CD4-positive, alpha-beta T cell treated with Interleukin-2 at 100 ng/mL for 4 hours (primary cell): ENCODE measurements at places on chromosomes 12 and 14.

GRCh38 chr12:28083840-28084678, 106.2 kb upstream of the CCDC91 start:
- DNase-seq: no peak

- no peak for DNase-seq
Measured at GRCh38 chr14:91582761-91583160, 72.7 kb upstream of the PPP4R3A start.

DNA sequence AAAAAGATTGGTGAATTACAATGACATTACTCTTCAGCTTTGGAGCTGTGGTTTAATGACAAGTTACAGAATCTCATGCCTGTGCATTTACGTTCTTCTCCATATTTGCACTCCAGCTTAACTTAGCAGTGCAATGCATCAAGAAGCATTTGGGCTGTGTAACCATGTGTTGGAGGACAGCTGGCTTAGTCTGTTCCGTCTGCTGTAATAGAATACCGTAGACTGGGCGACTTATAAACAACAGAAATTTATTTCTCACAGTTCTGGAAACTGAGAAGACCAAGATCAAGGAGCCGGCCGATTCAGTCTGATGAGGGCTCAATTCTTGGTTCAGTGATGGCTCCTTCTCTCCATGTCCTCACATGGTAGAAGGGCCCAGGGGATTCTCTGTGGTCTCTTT, 943.5 kb downstream of the BCL11B start:
- no peak for DNase-seq

DNA sequence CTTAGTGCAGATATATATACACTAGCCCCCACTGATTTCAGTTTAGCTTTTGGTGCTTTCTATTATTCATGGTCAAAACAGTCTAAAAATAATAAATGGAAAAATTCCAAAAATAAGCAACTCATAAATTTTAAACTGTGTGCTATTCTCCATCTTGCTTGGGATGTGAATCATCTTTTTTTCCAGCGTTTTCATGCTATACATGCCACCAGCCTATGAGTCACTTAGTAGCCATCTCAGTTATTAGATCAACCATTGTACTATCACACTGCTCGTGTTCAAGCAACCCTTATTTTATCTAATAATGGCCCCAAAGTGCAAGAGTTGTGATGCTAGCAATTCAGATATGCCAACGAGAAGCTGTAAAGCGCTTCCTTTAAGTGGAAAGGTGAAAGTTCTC, 73.9 kb upstream of the KRR1 start:
- no peak for DNase-seq

DNA sequence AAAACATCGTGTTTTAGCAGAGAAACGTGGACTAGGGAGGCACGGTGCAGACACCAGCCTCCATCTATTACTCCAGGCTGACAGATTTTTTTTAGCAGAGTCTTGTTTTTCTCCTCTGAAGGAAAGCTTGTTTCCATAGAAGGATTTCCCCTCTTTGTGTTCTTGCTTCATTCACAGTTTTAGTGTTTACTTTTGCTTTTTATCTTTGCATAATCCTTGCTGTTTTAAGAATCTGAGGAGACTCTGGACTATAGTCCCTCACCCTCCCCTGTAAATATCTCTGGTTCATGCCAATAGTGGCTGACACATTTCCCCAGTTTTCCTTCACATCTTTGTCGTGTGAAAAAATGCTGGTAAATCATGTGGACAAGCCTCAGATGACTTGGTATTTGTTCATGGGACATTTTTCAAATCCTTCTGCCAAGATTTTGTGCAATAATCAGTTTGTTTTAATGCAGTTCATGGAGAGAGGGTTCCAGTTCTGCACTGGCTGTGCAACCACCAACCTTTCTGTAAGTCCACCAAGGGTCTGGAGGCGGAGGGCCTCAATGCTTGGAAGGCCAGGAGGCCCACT, 39.9 kb upstream of the TMCC3 start:
- no peak for DNase-seq

DNA sequence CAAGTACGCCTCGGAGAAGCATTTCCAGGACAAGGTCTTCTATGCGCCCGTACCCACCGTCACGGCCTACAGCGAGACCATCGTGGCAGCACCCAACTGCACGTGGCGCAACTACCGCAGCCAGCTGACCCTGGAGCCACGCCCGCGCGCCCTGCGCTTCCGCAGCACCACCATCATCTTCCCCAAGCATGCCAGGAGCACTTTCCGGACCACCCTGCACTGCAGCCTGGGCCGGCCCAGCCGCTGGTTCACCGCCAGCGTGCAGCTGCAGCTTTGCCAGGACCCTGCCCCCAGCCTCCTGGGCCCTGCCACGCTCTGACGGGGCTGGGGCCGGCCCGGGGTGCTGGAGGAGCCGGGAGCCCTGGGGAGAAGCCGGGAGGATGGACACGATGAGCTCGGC, 19.3 kb downstream of the RFLNA start:
- no peak for DNase-seq

DNA sequence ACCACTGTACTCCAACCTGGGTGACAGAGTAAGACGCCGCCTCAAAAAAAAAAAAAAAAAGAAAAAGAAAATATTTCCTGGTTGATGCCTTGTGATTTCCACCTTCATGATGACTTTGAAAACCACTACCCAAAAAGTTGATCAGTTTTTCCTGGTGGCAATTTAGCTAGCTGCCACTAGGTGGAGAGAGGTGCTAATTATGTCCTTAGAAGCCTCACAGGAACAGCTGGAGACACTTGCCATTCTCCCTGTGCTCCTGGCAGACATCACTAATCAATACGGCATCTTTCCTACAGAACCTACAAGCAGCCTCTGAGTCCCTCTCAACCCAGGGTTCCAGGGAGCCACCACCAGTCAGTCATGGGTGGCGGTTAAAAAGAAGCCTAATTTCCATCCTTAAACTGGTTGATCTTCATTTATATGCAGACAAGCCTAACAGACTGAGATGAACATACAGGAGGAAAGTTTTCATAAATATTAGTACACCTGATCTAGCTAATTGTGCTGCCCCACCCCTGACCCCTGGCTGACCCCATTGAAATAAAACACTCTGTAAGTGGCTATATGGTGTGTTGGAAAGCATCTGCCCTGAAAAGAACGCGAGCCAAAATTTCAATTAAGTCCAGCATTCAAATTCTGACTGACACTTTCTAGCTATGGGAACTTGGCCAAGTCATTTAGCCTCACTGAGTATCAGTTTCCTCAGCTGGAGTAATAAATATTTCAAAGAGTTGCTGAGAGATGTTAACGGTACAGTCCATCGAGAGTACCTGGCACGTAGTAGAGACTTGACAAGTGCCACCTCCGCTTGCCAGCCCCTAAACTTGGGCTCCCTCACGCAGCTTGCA, 6.2 kb upstream of the OAS1 start:
- DNase-seq: peak; percentile 70

DNA sequence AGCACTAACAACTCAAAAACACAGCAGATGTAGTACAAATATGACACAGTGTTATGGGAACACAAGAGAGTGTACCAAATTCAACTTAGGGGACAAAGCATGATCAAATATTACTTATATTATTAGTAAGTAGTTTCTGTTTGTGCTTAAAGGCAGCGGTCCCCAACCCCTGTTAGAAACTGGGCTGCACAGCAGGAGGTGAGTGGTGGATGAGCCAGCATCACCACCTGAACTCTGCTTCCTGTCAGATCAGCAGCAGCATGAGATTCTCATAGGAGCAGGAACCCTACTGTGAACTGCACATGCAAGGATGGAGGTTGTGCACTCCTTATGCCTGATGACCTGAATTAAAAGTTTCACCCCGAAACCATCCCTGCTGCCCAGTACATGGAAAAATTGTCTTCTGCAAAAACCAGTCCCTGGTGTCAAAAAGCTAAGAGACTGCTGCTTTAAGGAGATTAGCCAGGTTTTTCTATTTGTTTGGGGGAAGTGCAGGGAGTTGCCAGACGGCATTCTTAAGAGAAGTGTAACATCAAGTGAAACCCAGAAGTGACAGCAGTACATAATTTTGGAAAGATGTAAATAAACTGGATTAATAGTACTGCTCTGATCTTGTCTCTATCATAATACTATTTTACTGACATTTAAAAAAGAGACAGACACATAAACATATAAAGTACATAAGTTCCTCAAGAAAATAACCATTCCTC, 26.7 kb downstream of the GTF2A1 start:
- peak; percentile 17 for DNase-seq

DNA sequence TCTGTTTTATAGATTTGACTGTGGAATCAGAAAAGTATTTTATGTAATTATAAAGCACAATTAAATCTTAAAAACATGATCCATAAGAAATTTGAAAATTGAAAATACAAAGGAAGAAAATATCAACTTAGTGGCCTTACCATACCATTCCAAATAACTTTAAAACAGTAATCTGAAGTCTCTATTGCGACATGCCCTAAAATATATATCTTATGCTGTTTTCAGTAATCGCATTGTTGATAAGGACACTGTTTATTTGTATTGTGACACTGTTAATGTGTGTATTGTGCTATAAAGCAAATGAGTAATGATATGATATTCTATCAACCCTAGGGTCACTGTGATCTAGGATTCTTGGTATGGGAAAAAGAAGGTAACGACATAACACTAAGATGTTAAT, 7.0 kb downstream of the KLHL28 start:
- no peak for DNase-seq

DNA sequence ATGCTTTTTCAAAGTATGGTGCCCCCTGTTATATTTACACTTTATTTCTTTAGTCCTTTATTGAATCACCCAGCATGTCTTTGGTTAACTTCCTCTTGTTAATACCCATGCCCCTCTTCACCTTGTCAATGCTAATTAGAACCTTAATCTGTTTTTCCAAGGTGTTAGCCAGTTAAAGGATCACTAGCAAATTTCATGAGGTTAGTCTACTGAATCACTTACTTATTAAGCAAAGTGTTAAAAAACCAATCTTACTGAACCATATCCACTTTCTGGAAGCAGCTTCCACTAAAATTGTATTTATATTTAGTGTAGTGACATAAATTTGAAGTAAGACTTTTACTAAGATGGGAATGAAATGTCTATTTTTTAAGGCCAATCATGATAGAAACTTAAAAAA, 27.9 kb downstream of the TAOK3 start:
- DNase-seq: no peak

DNA sequence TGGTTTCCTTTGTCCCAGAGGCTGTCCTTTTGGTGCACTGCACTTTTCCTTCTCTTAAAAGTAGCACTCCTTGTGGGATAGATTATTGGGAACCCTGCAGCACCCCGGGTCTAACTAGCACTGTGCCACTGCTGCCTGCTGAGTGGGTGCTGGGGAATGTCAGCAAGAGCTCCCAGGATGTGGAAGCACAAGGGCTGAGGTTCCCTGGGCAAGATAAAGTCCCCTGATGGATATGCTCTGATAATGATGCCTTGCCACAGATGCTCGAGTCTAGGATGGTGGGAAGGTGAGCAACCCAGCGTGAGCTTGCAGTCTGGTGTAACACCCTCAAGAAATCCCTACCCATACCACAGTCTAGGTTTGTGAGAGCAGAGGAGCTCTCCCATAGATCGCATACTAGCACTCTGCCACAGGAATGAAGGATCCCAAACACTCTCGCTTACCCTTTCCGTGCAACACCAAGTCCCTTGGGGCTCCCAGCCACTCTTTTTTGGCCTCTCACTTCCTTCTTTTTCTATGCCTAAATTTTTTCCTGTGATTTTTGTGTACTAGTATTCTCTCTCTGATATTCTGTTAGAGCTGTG, 32.6 kb downstream of the USP15 start:
- no peak for DNase-seq

GRCh38 chr12:119500209-119500608, 93.4 kb upstream of the TMEM233 start:
- DNase-seq: no peak

DNA sequence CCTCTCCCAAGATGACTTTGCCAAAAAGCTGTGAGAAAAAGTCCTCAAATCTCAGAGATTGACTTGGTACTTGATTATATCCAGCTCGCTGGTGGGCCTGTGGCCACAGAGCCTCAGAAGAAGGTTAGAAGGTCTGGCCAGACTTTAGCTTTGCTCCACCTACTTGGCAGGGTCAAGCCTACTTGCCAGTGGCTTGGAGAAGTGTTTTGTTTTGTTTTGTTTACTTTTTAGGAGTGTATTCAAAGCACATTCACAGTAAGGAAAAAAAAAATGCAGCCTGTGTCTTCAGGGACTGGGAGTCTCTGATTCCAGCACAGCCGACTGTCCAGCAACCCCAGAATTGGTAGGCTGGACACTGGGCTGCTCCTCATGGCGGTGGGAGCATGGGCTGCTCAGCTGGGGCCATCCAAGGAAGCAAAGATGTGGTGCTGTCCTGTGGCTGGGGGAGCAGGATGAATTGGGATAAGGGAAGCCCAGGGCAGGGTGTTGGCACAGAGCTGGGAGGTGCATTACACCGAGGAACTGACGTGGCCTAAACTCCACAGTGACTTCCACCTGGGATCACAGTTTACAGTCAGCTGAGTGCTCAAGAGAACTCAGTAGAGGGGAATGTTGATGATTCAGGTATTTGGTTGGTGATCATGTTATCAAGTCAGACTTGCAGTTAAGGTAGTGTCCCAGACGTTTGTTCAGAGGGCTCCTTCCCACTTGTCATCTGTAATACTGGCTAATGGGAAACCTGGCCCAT, 73.5 kb downstream of the PPP2R5C start:
- no peak for DNase-seq

DNA sequence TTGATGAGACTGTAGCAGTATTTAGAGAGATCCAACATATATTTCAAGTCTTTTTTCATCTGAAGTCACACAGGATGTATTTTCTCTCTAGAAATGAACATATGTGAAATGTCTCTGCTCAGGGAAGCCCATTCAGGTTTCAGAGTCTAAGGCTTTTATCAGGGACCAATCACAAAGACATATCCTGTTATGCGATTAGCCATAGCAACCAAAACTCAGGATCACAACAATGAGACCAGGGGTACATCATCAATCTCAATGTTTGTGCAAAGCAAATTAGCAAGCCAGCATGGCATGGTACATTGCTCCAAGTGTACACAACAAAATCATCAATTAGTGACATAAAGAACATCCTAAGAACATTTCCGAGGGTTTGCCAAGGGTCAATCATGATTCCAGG, 99.2 kb upstream of the AMN1 start:
- peak; percentile 41 for DNase-seq

DNA sequence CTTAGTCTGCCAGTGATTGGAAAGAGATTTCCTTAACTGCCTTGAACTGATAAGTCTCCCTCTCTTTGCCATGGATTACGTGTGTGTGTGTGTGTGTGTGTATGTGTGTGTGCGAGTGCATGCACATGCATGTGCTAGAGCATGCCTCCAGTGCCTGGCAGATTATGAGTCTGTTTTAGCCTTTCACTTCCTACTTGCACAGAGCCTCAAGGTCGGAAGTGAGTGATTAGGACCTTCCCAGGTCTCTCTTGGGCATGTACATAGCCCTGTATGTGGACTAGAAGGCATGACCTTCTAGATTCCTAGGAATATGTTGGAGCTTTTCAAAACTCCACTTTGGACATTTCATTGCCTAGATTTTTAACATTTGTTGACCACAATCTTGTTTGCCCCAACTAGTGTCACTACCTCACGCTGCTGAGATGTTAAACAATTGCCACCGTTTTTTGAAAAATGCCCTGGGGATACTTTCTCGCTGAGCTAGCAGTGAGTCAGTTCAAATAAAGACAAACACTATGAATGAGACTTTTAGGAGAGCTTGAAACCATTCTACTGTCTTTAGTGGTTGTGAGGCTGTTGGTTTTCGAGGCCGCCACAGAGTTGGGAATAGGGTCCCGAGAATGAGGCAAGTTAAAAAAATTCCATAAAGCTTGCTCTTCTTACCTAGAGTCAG, 28.2 kb downstream of the KIAA0586 start:
- DNase-seq: no peak
